ENCODE measurements at places on chromosomes 7 and 10. TPM values are rescaled to one million over a fixed set of nuclear protein-coding genes. Genes with fewer than 3 reads are reported as not detected.

DNA sequence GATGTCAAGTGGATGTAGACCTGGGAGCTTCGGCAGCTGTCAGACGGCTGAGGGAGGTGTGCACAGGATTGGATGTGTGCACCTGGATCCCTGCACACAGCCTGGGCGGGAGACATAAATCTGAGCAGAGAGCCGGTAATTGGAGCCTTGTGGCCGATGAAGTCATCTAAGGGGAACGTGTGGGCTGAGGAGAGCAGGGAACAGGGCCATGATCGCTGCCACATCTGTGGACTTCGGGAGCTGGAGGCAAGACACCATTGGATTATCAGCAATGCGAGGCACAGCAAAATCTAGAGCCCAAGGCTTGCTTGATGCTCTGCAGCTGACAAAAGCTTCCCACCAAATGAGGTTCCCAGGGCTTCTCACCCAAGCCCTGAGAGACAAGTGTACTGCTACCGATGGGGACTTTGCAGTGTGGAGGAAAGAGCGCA lies 147.7 kb downstream of the PTPN20 start:
- no peak for DNase-seq

DNA sequence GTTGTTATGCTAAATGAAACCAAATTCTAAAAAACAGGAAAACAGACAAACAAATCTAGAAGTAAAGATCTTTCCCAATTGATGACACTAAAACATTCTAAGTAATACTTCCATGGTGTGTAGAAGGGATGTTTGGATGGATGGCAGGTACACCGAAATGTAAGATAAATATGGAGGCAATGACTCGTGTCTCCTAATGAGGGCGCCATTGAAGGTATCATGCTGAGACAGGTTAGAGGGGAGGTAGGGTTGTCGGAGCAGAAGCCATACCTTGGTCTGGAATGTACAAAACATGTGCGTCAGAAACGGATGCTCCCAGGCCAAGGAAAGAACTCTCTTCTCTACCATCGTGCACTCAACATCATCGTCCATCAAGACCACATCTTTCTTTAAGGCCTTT lies 101.4 kb downstream of the PRKCQ start:
- DNase-seq: no peak

DNA sequence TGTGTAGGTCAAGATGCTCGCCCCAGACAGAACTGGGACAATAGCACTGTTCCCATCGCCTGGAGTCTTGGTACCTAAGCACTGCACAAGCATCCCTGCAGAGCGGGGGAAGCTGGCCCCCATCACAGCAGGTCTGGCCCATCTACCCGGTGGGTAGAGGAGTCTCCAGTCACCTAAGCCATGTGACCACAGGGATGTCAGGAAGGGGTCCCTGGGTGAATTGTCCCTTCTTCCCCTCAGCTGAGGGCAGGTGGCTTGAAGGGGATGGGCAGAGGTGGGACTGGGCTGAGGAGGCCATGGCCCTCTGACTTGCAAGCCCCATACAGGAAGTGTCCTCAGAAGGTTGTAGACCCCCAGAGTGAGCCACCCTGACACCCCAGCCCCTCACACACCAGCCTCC lies 39.7 kb downstream of the FRMPD2 start:
- no peak for DNase-seq

GRCh38 chr10:84739641-84740040 lies 411.3 kb downstream of the CCSER2 start:
- DNase-seq: no peak

Gene MICALL2
- 1.6 TPM for total RNA-seq

Gene CLRN3
- not detected for total RNA-seq

DNA sequence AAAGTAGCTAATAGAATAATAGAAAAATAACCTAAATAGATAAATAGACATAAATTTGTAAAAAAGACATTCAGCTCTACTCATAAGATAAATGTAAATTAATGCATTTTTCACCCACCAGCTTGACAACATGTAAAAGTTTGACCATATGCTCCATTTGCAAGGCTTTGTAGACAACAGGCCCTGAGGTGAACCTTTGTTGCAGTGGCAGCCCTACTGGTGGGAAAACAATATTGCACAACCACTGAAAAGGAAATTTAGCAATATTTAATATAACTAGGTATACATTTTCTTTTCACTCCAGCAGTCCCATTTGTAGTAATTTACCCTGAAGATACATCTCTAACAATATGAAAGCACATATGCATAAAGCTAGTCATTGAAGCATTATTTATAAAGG lies 39.0 kb upstream of the ADRA2A start:
- DNase-seq: no peak

- DNase-seq: no peak
Measured at GRCh38 chr7:3533040-3533439, 232.0 kb downstream of the SDK1 start.

- no peak for DNase-seq
Measured at GRCh38 chr7:21092766-21093702, 306.3 kb upstream of the SP8 start.

GRCh38 chr10:33800545-33800944 lies 466.1 kb upstream of the NRP1 start:
- no peak for DNase-seq

Gene CPED1
- total RNA-seq: not detected

Gene ASB10
- total RNA-seq: not detected

Gene TMEM176B
- not detected for total RNA-seq

Gene PPP1R17
- total RNA-seq: not detected

DNA sequence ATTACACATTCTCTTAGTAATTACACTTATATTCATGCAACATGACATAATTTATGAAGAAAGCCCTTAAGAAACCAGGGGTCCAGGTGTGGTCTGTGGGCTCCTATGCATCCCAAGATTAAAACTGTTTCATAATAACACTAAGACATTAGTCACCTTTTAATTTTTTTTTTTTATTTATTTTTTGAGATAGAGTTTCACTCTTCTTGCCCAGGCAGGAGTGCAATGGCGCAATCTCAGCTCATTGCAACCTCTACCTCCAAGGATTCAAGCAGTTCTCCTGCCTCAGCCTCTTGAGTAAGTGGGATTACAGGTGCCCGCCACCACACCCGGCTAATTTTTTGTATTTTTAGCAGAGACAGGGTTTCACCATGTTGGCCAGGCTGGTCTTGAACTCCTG lies 12.5 kb downstream of the GDI2 start:
- no peak for DNase-seq

GRCh38 chr7:84291756-84292155 lies 97.2 kb upstream of the SEMA3A start:
- no peak for DNase-seq

Gene SYCE1
- total RNA-seq: not detected

GRCh38 chr10:58932126-58932525 lies 244.3 kb upstream of the PHYHIPL start:
- DNase-seq: no peak

DNA sequence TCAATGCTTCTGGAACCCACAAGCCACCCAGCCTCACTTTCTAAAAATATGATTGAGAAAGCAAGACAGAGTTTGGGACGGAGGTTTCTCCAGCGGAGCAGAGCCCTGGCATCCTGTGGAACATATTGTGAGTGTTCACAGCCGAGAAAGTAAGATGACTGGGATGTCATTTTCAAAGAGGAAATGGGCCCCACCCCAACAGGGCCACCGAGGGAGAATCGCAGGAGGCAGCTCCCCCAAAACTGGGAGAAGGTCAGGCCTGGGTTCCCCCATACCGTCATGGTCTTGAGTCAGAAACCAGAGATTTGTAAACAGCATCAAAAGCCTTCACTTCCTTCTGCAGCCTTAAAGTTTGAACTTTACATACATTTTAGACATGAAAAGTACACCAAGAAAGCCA lies 560.0 kb downstream of the PTPRN2 start:
- DNase-seq: no peak

Gene IL15RA
- total RNA-seq: 22.1 TPM

DNA sequence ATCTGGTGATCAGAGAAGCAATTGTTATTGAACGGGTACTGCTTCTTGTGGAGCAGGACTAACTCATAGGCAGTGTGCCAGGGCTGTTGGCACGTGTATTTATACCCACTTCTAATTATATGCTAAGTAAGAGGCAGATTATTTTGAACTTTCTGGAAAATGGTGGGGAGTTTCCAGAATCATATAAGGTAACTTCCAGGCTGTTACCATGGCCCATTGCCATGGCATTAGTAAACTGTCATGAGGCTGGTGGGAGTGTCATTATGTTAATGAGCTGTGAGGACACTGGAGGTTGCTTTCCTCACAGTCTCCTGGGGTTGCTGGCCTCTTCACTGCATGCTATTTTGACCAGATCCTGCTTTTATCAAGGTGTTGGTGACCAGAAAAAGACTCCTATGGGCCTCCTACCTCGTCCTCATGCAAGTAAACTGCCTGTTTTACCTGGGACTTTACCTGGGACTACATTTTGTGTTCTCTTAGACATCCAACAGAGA lies 122.6 kb downstream of the KCND2 start:
- DNase-seq: no peak

DNA sequence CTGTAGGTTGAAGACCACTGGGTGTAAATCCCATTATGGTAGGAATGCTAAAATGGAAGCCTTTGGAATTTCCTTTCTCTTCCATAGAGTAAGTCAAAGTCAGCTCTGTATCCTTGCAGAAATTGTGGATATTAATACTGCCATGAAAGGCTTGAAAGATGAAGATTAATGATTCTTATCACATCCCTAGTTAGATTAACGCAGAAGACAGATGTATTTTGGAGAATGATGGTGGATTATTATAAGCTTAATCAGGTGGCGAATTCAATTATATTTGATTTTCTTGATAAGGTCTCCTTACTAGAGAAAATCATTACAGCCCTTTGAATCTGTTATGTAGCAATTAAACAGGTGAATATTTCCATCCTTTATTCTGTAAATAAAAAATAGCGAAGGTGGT lies 270.1 kb downstream of the PHF14 start:
- no peak for DNase-seq

Gene PVRIG
- total RNA-seq: 71.8 TPM

DNA sequence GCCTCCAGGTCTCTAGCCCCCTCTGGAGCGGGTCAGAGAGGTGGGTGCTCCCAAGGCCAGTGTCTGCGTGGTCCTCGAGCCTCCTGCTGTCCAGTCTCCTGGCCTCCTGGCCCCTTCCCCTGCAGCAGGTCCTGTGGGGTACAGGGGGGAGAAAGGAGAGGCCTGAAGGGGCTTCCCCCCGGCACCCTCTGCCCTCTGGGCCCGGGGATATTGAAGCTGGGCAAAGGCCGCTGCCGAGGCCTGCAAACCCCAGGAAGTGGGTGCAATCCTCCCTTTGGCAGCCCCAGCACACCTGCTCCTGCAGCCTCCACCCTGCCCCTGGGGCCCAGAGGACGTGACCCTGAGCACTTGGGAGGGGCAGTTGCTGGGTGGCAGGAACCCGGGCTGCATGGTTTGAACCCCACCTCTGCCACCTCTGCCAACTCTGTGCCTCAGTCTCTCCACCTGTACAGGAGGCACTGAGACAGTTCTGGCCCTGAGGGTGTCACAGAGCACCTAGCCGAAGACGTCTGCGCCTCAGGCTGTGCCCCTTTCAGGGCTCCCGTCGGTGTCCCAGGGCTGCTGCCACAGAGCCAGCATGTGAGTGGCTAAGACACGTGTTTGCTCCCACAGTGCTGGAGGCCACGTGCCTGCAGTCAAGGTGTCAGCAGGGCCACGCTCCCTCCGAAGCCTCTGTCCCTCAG lies 59.1 kb upstream of the INPP5A start:
- no peak for DNase-seq

Gene CLCN1
- 0.10 TPM for total RNA-seq

- DNase-seq: no peak
Measured at GRCh38 chr10:7231509-7232414, 179.1 kb downstream of the SFMBT2 start.

GRCh38 chr7:15838265-15838664 lies 151.8 kb upstream of the MEOX2 start:
- DNase-seq: no peak

DNA sequence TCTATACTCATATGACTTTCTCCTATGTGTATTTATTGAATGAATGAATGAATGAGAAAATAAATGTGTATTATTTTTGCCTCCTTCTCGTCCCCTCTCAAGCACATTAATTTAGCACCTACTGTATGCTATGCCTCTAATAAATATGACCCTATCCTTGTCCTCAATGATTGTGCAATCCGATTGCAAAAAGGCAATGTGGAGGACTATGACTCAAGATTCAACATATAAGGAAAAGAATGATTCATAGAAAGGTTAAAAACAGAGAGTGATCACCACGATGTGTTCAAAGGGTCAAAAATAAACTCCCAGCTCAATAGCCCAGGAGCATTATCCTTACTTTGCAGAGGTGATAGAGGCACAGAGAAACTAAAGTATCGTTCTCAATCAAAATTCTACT lies 322.8 kb upstream of the SORCS1 start:
- no peak for DNase-seq

Gene FAM171A1
- 6.8 TPM for total RNA-seq

GRCh38 chr10:122882766-122883165 lies 3.4 kb upstream of the FAM24B start:
- no peak for DNase-seq

DNA sequence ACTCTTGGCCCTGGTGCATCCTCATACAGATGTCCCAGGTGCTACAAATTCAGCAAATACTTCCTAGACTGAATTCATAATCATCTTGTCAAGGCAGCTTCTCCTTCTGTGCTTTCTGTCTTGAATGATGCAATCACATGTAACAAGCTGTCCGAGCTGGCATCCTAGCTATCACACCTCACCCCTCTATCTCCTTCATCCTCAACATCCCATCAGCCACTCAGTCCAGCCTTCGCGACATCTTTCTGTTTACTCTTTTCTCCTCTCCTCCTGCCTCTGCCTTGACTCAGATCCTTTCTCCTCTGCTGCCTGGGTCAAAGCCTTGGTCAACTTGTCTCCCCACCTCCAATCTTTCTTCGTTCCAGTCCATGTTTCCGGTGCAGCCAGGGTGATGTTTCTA lies 240.4 kb upstream of the CELF2 start:
- DNase-seq: no peak

DNA sequence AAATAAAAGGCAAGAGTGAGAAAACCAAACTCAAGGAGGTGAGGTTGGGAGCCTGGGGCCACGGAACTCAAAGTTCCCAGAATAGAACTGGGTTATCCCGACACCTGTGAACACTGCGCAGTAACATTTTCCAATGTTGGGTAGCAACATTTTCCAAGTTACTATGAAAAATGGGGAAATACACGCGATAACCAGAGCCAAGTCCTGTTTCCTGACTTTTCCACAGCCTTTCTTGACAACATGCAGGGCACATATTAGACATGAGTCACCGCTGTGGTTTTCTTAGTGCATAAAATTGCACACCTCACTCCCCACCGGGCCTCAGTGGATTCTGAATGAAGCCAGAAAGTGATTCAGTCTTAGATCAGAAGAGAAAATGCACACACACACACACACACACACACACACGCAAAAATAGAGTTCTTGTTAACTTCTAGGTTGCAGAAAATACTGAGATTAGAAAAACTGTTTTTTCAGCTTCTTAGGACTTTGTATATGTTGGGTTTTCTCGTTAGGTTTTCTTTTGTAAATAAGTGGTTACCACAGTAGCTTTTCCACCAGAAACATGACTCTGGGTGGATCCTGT lies 70.0 kb downstream of the CAMK1D start:
- DNase-seq: peak; percentile 65

DNA sequence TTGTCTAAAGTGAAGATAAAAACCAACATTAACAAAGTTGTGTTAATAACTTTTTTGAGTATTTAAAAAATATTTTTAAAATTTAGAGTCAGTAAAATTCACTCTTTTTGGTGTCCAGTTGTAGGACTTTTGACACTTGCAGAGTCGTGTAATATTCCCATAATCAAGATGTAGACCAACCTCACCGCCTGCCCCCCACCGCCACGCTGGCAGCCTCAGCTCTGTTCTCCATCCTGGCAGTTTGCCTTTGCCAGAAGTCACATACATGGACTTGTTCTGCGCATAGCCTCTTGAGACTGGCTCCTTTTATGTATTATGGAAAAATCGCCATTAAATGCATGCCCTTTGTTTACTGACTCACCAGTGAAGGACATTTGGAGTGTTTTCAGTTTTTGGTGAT lies 27.3 kb upstream of the SYCE1 start:
- no peak for DNase-seq

Data from activated CD4-positive, alpha-beta memory T cell treated with anti-CD3 and anti-CD28 coated beads, Interleukin-2, amount 10 ng/mL, durations not matched to agents 7 days and 5 days (primary cell).